ENCODE measurements at places on chromosomes 6 and 20.

DNA sequence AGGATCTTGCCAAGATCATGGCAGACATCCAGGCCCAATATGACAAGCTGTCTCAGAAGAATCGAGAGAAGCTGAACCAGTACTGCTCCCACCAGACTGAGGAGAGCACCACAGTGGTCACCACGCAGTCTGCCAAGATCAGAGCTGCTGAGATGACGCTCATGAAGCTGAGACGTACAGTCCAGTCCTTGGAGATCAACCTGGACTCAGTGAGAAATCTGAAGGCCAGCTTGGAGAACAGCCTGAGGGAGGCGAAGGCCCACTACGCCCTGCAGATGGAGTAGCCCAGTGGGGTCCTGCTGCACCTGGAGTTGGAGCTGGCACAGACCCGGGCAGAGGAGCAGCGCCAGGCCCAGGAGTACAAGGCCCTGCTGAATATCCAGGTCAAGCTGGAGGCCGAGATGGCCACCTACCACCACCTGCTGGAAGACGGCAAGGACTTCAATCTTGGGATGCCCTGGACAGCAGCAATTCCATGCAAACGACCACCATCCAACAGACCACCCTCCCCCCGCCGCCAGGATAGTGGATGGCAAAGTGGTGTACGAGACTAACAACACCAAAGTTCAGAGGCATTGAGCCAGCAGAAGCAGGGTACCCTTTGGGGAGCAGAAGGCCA is 44.7 kb upstream of the GRM4 start:
- no peak for DNase-seq

- DNase-seq: no peak
Measured at GRCh38 chr6:90583179-90583835, 3.6 kb downstream of the MAP3K7 start.

GRCh38 chr20:38706509-38706908 is 17.8 kb upstream of the SLC32A1 start:
- DNase-seq: no peak

DNA sequence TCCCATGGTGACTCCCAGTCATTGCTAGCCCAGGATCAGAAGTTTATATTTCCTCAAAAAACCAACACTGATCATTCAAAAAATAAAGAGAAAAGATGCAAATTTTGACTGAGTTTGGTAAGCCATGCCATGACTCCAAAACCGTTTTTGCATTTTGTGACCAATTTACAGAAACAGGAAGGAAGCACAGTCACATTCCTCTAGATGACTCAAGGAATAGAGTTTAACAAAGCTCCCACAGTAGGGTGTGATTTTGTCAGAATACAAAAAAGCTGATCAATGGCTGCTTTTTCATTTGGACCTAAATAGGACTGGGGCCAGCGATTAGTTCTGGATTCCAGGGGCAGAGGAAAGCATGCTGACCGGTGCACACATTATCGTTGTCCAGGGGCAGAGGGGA is 179.4 kb upstream of the AFDN start:
- DNase-seq: no peak

DNA sequence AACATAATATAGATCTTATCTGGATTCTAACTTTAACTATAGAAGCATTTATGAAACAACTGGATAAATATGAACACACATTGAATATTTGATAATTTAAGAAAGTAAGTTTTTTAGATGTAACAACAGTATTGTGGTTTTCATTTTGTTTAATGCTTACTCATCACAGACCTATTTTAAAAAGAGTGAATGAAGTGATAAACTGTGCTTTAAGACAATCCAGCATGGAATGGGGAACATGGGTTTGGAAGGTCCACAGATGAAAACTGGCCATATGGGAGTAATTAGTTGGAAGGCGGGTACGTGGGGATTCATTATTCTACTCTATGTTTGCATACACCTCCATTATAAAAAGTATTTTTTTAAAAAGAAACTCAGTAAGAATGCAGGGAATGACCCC is 21.2 kb downstream of the EPB41L2 start:
- DNase-seq: no peak

DNA sequence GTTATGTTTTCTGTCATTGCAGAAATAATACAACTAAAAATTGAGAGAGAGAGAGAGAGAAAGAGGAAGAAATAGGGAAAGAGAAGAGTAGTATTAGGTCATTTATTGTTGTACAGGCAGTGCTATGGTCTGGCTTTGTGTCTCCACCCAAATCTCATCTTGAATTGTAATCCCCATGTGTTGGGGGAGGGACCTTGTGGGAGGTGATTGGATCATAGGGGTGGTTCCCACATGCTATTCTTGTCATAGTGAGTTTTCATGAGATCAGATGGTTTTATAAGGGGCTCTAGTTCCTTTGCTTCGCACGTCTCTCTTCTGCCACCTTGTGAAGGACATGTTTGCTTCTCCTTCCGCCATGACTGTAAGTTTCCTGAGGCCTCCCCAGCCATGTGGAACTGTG is 677.4 kb upstream of the CHD6 start:
- DNase-seq: no peak

- no peak for DNase-seq
Measured at GRCh38 chr6:169363590-169363989, 109.9 kb upstream of the THBS2 start.

DNA sequence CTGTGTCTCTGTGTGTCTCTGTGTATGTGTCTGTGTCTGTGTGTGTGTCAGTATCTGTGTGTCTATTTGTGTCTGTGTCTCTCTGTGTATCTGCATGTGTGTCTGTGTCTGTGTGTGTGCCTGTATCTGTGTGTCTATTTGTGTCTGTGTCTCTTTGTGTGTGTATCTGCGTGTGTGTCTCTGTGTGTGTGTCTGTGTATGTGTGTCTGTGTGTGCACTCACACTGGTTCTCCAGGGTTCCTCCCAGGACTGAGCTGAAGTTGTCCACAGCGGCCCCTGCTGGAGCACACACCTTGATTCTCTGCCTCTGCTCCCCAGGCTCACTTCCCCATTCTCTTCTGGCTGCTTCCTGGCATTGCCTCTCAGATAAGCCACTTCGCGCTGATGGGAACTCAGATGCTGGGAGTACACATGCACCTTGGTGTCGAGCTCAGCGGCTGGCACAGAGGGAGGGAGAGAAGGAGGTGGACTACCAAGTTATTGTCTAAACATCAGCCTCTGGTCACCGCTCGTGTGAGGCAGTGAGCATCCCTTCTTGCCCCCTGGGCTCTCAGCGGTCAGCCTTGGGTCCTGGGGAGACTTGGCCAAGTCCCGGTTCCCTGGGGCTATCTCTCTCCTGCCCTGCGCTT is 104.9 kb upstream of the NXT1 start:
- no peak for DNase-seq

DNA sequence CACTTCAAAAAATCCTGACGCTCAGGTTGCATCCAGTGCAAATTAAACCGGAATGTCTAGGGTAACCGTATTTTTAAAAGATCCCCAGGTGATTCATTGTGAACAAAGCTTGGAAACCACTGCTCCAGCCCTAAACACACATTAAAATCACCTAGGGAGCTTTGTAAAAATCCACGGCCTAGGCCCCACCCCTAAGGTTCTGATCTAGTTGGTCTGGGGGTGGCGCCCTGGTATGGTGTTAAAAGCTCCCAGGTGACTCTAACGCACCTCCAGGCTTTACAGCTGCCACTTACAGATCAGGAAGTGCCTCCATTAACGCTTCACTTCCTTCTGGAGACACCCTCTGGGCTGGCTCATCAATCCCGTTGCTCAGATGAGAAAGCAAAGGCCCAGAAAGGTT is 92.2 kb downstream of the GRM4 start:
- no peak for DNase-seq

DNA sequence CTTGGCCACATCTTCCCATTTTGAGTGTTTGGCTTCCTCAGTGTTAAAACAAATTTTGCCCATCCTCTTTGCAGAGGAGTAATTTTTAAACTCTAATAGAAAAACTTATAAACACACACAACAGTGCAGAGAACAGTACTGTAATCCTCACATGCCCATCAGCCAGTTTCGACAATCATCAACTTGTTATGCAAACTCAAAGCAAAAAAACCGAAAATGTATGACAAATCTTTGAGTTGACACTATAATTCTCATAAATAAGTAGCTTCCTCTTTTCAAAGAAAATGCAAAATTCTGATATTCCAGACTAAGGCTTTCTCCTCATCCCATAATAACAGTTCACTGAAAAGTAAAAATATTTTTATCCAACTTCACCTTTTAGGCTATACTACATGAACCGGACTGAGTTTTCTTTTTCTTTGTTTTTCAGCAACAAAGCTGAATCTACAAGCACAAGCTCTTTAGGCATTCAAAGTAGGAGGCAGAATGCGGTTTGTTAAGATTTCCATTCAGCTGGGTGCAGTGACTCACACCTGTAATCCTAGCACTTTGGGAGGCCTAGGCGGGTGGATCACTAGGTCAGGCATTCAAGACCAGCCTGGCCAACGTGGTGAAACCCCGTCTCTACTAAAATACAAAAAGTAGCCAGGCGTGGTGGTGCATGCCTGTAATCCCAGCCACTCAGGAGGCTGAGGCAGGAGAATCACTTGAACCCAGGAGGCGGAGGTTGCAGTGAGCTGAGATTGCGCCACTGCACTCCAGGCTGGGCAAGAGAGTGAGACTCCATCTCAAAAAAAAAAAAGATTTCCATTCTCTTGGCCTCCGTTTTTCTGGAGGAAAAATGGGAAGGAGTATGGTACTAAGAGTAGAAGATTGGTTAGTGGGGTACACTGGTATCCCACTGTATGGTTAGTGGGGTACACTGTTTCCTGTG is 74.8 kb downstream of the GCNT2 start:
- peak; percentile 22 for DNase-seq

GRCh38 chr20:49685809-49686208 is 27.9 kb downstream of the B4GALT5 start:
- DNase-seq: no peak

DNA sequence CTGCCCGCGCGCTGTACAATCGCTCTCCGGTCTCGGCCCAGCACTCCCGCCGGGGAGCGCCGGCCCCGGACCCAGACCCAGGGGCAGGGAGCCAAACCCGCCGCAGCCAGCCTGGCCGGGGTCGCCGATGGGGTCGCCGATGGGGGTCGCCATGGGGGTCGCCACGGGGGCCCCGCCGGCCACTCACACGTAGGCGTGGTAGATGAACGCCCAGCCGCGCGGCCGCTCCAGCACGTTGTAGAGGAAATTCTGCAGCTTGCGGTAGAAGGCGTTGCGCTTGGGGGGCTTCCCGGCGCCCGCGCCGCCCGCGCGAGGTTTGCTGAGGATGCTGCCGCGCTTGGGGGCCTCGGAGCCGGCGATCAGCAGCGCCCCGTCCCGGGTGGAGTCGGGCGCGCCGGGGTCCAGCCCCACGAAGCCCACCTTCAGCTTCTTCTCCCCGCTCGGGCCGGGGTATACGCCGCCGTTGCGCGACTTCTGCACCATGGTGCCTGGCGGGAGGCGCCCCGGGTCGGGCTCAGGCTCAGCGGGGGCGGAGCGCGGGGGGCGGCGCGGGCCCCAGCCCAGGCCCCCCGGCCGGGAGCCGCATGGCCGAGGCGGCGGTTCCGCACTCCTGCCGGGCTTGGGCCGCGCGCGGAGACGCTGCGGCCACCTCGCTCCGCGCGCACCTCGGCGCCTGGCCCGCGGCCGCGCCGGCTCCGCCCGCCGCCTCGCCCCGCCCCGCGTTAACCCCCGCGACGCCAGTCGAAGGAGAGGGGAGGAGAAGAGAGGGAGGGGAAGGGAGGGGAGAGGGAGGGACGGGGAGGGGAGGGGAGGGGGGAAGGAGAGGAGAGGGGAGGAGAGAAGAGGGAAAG is at the start of gene KCNQ2:
TSS of gene KCNQ2 (minus strand) at position 675 of the 851 bp plus-strand sequence. CDS start at position 483, 192 bp downstream.
- DNase-seq: no peak

GRCh38 chr6:169176361-169176991 is 77.2 kb downstream of the THBS2 start:
- DNase-seq: no peak

DNA sequence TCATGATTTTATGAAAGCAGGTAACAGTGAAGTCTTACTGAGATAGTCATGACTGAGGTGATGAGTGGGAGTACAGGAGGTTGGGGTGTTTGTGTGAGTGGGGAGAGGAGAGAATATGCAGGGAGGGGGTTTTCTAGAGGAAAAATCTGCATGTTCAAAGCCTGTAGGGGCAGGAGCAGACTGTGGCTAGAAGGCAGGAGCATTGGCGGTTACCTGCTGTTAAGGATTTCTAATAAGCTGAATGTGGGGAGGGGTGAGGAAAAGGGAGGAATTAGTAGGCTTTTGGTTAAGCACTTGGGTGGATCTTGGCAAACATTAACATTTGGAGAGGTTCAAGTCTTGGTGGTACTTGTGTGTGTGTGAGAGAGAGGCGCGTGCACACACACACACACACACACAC is 70.8 kb downstream of the EYA4 start:
- DNase-seq: no peak

DNA sequence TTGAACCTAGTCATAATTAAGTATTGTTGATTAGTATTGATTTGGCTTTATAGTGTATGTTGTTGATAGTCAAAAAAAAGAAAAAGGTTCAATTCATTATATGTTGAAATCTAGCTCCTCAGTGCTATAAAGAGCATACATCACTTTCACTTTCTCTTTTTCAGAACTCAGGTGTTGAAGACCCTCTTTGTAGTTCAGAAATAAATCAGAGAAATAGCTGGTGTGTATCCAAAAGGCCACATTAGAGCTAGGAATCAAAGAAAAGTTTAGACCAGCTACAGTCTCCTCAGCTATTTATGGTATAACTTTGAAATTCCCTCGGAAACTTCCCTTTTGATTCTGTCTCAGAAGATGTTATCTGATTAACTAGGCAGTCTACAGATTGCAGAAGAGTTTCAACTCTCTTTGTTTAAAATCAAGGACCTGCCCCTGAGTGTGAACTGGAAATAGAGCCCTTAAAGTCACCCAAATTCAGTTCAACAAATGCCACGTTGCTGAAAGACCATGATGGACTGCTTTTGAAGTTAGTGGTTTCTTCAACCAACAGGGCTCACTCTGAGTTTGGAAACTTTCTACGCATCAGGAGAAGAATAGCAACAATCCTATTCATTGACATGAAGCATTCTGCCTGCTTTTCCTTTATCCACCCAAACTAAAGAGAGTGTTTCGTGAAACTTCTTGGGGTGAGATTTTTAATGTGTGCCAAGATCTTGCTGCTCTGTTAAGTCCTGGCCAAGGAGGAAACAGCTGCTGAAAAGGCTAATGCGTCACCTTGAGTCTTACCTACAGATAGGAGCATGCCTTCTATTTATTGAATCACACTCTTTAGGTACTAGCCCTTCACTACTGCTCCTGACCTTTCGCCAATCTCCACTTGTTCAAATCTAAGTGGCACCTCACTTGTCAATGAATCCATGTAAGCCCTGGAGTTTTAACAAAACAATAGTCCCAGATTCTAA is 111.7 kb downstream of the TNFRSF21 start:
- DNase-seq: no peak

- DNase-seq: no peak
Measured at GRCh38 chr20:35674921-35675320, 10.2 kb upstream of the CPNE1 start.

- peak; percentile 9 for DNase-seq
Measured at GRCh38 chr6:137112067-137112355, 61.4 kb downstream of the IL22RA2 start.

GRCh38 chr6:30601815-30602641 is 15.0 kb downstream of the PPP1R10 start:
- DNase-seq: no peak

Data from H54 (cell line).